ENCODE measurements at places on chromosomes 5 and 9.
A peak's percentile ranks its signal among the peaks of the same experiment; 100 is the strongest.

- DNase-seq, result no peak
These were observed 20.6 kb downstream of the ELL2 start for GRCh38 chr5:95940758-95941682.

- no peak for DNase-seq
These were observed 470.3 kb upstream of the WWC1 start for GRCh38 chr5:167821151-167821550.

- DNase-seq, result no peak
These were observed 60.4 kb downstream of the TNC start for GRCh38 chr9:115057559-115057958.

- peak; percentile 78 for DNase-seq
These were observed 2.4 kb downstream of the SAPCD2 start for GRCh38 chr9:137067860-137068538.

DNA sequence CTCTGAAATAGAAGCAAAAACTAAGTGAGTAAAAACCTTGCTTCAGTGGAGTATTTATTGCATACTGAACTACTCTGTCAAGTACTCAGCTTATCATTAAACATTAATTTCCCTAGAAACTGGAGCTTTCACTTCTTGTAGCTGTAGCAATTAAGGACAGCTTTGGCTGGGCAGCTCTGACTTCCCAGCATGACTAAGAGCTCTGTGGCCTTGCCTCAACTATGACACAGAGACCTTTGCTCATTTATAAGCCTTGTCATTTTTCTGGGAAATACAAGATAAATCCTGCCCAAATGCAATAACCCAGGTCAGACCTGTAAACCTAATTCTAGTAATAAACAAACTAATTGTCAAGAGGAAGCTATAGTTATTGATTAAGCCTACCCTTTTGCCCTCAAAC is 65.4 kb upstream of the STK32A start:
- peak; percentile 75 for DNase-seq

GRCh38 chr9:121498487-121499176 is 1.0 kb downstream of the GGTA1 start:
- DNase-seq, result peak; percentile 7

GRCh38 chr5:178765753-178766300 is 35.4 kb upstream of the ZNF354A start:
- DNase-seq, result no peak

DNA sequence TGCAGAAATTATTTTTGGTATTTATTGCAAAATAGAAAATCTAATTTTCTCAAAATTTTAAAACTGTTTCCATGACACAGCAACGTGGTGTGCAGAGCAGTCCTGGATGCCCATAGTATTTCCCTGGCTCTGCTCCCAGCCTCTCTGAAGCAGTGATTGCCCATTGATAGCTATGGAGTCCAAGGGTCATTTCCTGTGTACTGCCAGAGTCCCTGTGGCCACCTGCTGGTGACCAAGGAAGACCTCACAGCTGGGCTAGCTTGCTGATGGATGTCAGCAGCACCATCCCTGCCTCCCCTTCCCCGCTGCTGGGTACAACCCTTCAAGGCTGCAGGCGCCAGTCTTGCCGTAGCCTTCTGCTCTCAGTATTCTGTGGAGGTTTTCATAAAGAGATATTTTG is 184.1 kb downstream of the DIRAS2 start:
- DNase-seq, result peak; percentile 70

DNA sequence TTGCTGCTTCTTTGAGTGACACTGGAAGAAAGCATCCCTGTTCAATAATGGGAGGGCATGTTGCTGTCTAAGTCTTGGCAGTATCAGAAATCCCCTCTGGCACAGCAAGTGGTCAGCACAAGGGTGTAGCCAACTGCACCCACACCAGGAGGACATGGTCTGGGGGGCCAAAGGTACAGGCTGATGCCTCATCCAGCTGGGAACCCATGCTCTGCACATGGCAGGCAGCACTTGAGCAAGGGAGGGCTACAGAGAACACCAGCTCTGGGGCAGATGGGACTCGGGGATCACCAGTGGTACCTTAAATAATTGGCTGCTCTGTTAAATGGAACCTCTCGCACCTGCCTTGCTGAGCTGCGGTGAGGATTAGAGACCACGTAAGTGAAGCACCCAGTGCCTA is 265.2 kb downstream of the SYK start:
- DNase-seq, result no peak

DNA sequence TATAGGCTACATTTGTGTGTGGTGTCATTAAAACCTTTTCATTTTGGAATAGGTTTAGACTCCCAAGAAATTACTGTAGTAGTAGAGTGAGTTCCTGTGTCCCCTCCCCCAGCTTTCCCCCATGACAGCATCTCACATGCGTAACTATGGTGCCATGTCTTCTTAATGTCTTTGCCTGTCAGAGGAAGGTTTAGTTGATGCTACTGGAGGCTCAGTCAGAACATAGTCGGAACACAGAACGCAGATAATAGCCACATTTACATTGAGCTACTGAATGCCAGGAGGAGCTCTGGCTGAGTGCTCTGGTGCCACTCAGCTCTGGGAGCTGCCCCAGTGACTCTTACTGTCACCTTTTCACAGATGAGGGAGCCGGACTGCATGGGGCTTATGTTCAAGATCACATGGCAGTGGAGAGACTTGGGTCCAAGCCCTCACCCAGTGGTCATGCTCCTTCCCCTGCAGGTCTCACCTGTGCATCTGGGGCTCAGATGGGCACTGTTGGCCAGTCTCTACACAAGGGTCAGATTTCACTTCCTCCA is 223.6 kb downstream of the AOPEP start:
- no peak for DNase-seq

GRCh38 chr9:109149722-109150121 is 17.3 kb downstream of the FRRS1L start:
- DNase-seq, result no peak

DNA sequence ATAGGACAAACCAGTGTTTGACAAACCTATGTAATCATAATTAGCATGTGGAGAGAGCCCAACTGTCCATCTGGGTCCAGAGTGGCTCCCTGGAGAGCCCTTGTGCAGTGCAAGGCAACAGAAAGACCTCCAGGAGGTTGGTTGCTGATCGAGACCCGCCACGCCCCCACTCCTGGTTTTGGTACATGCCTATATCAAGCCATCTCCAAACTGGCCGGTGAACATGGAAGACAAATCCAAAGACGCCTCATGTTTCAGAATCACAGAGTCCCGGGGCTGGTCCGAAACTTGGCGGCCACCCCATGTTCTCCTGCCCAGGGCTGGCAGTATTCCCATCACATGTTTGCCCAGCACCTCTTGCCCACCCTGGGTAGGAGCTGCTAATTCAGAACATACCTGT is 140.2 kb downstream of the PAX5 start:
- DNase-seq, result no peak

- no peak for DNase-seq
These were observed 111.5 kb upstream of the RAPGEF1 start for GRCh38 chr9:131851414-131851813.

DNA sequence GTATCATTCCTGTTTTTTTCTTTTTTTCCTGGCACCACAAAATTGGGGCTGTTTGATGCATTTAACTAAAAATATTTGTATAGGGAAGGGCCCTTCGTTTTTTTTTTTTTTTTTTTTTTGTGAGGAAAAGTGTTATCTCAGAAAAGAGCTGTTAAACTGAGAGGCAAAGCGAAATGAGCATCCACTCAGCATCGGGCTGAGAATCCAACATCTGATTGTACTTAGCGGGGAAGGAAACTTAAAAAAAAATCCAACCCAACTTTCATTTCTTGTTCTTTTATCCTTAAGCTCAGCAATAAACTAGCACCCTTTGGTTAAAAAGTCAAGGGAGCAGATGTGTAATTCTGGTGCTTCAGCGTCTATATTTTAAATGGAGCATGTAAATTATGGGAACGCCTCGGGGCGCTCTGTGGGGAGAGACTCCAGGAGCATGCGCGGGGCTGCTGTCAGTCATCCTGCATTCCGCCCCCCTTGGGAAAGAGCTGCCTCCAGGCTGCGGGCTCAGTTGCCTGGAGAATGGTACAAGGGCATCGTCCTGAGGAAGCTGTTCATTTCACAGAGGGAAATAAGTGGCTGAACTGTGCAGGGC is 33.3 kb downstream of the DMRT2 start:
- DNase-seq, result no peak

- DNase-seq, result peak; percentile 32
These were observed 1.6 kb downstream of the ELL2 start for GRCh38 chr5:95959888-95960666.

DNA sequence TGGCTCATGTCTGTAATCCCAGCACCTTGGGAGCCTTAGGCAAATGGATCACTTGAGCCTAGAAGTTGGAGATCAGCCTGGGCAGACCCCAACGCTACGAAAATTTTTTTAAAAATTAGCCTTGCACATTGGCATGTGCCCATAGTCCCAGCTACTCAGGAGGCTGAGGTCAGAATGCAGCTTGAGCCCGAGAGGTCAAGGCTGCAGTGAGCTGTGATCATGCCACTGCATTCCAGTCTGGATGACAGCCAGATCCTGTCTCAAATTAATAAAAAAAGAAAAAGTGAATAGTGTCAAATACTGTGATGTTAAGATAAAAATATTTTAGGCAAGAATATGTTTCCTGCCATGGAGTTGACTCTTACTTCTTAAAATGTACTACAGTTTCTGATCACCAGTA is 5.3 kb downstream of the FBN2 start:
- DNase-seq, result no peak

- DNase-seq, result no peak
These were observed 75.5 kb upstream of the ELL2 start for GRCh38 chr5:96037128-96037527.

GRCh38 chr5:172642486-172642885 is 1.4 kb downstream of the NEURL1B start:
- DNase-seq, result no peak

DNA sequence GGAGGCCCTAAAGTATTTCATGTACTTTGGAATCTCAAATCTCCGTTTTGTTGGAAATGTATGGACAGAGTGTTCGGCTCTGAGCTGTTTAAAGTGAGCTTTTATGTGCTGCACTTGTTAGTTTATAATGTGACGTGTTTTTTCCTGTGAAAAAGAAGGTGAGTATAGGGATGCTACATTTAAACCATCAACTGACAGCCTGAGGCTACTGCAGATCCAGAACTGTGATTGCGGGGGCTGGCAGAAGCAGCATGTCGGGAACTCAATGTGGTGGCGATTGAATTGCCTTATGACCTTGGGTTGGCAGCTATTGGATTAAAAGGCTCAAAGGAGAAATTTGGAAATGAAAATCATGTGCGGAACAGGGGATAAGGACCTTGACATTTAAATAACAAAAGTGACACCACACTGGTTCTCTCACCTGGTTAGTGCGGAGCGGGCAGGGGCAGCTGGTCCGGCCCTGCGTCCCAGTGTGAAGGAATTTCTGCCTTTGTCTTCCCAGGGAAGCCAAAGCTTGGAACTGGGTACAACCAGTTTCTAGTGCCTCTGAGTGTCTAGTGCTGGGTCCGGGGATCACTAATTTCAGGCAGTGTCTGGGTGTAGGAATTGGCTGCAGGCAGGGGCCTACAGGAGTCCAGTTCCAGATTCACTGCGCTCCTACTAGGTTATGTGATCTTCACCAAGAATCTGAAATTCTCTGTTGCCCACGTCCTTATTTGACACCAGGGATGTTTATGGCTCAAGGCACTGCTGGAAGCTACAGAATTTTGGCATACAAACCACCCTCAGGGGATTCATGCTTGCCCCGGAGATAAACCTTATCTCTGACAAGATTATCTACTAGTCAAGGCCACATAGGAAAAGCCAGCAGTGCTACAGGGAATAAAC is 120.7 kb upstream of the ERCC6L2 start:
- DNase-seq, result no peak

DNA sequence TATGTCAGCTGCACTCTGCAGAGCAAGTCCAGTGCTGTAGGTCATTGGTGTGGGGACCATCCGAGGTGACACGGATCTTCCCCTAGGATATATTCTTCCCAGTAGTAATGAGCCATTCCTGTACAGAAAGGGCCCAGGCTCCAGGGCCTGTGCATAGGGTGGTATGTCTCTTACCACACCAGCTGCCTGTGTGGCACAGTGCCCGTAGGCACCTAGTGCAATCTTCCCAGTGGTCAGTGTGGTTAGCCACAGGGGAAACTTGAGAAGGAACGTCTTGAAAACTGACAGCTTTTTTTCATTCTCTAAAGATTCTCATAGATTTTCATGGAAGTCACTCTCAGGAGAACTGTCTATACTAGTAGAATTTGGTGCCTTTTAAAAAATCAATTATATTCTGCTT is 39.8 kb downstream of the CYSTM1 start:
- peak; percentile 86 for DNase-seq

- peak; percentile 90 for DNase-seq
These were observed 61.5 kb downstream of the FXN start for GRCh38 chr9:69097064-69097463.

GRCh38 chr5:77546-77945 is 14.4 kb upstream of the PLEKHG4B start:
- DNase-seq, result no peak
